Daoy (cell line): ENCODE measurements at places on chromosomes 1 and 21.

- no peak for DNase-seq
Observed at GRCh38 chr1:226649780-226650179, 89.3 kb downstream of the ITPKB start.

GRCh38 chr1:212515329-212515760, 82.6 kb downstream of the NENF start:
- no peak for DNase-seq

- no peak for DNase-seq
Observed at GRCh38 chr1:179923029-179923428, 31.6 kb upstream of the CEP350 start.

DNA sequence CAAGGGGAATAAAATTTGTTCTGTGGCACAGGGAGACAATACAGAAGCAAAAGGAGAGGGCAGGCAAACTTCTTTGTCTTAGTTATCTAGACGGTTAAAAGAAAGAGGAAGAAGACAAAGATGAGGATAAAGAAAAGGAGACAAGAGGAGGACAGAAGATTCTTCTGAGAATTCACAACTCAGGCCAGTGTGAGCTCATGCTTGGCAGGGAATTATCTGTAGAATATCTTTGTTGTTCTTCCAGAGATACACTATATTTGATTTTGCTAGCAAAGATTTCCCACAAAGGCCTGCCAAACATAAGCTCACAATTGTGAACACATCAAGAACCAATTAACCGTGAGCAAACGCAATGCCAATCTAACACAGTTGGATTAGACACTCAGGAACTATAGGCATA, 21.4 kb downstream of the SLC16A1 start:
- DNase-seq, result no peak

- no peak for DNase-seq
Observed at GRCh38 chr1:54171606-54172005, 18.8 kb upstream of the CDCP2 start.
